ENCODE measurements at places on chromosomes 11 and 22. TPM values are rescaled to one million over a fixed set of nuclear protein-coding genes. Genes with fewer than 3 reads are reported as not detected.

The MS4A8 gene
- not detected for total RNA-seq

The ST14 gene
- total RNA-seq = not detected

The ROBO3 gene
- total RNA-seq = 14.1 TPM

- DNase-seq = no peak
These were observed 91.4 kb downstream of the NELL1 start for GRCh38 chr11:20760811-20761210.

DNA sequence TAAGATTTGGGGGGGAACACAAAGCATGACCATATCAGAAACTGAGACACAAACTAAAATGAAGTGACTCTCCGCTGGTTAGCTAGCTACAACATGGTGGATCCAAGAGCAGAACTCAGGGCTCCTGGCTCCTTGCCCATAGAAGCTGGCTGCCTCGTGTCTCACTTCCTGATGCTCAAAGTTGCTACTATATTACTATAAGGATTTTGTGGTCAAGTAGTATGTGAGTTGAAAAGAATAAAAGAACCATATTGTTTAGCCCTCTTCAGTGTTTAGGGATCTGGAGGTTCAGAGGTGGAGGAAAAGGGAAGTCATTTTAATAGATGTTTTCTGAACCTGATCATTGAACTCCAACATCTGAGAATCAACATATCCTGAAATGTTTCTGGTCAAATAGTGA, 16.9 kb upstream of the SIK2 start:
- no peak for DNase-seq

DNA sequence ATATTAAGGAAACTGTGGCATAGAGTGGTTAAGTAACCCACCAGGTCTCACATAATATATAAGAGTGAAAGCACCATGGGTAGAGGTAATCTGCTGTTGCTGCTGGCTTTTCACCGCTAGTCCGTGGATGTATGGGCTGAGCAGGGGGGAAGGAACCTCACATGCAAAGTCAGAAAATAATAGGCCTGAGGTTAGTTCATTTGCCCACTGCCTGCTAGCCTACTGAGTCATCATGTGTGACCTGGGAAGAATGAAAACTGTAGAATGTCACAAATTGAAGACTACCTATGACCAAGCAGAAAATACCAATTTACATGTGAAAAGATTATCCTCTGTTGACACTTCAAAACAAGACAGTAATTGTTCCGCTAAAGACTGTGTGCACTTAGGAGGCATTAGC, 560.1 kb upstream of the FAT3 start:
- DNase-seq = no peak

DNA sequence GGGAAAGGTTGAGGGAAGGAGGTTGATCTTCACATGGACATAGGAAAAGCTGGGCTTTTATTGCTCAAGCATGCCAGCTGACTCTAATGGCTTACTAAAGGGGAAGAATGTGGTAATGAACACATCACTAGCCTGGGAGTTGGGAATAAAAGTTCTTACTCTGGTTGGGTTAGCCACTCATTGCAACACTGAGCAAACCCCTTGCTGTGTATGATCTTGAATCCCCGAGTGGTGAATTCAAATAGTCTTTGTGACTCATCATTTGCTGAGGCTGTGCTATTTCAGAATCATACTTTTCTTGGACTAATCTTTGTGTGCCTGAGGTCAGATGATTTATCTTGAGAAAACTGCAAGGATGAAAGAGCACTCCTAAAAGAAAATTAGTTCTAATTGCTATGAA, 304.1 kb upstream of the ANO5 start:
- no peak for DNase-seq

GRCh38 chr22:44274918-44275630, 37.7 kb downstream of the SHISAL1 start:
- no peak for DNase-seq

DNA sequence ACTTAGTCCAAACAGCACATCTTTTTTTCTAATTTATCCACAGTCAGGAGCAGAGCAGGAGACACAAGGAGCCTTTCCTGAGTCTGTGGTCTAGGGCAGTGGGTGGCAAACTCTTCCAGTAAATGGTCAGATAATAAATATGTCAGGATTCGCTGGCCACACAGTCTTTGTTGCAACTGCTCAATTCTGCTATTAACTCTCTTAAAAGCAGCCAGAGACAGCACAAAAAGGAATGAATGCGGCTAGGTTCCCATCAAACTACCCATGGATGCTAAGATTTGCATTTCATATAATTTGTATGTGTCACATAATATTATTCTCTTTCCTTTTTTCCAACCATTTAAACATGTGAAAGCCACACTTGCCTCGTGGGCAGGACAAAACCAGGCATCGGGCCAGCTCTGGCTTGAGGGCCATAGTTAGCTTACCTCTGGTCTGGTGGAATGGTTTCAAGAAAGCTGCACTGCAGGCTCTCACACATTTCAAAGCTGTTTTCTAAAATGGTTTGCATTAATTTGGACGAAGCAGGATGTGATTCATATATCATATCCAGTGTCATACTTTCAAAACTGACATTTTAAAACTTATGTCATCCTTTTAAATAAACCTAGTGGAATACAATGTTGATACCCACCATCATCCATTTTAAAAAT, 64.7 kb upstream of the CD5 start:
- peak; percentile 30 for DNase-seq

DNA sequence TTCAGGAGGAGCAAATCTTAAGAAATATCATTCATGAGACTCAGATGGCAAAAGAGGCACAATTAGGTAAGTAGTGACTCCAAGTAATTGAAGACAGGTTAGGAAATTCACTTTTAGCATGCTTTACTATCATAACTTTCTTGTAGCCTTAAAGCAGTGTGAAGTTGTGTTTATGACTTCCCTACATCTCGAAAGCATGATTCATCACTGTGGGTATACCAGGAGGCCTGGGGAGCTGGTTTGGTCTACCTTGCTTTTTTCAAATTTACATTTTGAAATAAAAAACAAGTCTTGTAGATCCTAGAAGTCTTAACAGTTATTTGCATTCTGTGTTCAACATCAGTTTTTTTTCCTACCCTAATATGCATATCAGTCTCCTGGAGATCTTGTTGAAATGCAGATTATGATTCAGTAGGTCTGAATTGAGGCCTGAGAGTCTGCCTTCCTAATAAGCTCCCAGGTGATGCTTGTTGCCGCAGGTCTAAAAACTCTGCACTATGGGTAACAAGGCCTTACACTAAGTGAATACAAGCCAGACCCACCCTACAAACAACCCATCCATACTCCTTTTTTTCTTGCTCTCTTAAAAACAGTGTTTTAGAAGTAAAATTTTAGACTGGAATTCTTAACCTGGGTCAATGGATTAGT, 41.4 kb downstream of the TTC17 start:
- no peak for DNase-seq

DNA sequence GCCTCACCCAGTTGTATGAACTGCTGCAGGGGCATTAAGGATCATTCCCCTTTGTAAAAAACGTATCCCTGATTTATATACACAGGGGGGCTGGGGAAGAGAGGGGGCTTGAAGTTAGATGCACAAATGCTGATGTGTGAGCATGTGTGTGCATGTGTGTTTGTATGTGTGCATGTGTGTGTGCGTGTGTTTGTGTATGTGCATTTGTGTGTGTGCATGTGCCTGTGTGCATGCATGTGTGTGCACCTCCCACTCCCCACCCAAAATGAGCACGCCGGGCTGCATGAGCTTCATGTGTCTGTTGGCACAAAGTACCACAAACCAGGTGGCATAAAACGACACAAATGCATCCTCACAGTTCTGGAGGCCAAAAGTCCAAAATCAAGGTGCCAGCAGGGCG, 1315.2 kb downstream of the TBC1D22A start:
- no peak for DNase-seq

GRCh38 chr11:132358573-132358953, 988.1 kb downstream of the NTM start:
- DNase-seq = no peak

GRCh38 chr11:2664376-2664775, 35.4 kb downstream of the KCNQ1OT1 start:
- no peak for DNase-seq

- DNase-seq = no peak
These were observed 3.6 kb upstream of the APOBEC3A start for GRCh38 chr22:38953577-38954413.

DNA sequence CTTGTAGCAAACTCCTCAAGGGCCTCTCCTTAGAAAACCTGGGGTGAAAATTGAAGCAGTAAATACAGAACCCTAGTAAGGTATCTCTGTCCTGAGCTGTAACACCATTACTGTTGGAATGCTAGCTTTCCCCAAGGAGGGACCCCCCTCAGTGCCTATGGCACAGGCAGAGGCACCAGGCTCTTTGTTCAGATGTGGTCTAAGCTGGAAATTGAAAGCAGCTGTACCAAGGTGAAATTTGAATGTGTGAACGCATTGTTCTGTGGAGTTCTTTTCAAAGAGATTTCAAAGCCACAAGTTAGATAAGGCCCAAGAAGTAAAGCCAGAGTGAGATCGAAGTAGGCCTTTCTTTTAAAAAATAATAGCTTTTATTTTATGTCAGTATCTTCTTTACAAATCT, 71.9 kb upstream of the HORMAD2 start:
- no peak for DNase-seq

DNA sequence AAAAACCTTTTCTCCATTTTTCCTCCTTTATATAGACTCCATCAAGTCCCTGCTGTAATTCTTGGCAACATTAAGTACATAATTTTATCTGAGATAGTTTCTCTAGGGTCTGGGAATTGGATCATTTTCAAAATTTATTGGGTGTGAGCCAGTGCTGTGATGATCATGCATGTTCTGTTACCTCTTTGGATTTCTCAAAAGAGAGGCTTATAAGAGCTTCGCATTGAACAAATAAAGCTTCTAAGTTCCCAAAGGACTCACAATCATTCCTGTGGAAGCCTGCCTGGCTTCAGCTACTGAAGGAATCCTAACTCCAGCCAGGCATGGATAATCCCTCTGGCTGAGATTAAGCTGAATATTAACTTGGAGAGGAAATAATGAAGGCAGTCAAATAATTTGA, 208.5 kb downstream of the RAB38 start:
- no peak for DNase-seq

DNA sequence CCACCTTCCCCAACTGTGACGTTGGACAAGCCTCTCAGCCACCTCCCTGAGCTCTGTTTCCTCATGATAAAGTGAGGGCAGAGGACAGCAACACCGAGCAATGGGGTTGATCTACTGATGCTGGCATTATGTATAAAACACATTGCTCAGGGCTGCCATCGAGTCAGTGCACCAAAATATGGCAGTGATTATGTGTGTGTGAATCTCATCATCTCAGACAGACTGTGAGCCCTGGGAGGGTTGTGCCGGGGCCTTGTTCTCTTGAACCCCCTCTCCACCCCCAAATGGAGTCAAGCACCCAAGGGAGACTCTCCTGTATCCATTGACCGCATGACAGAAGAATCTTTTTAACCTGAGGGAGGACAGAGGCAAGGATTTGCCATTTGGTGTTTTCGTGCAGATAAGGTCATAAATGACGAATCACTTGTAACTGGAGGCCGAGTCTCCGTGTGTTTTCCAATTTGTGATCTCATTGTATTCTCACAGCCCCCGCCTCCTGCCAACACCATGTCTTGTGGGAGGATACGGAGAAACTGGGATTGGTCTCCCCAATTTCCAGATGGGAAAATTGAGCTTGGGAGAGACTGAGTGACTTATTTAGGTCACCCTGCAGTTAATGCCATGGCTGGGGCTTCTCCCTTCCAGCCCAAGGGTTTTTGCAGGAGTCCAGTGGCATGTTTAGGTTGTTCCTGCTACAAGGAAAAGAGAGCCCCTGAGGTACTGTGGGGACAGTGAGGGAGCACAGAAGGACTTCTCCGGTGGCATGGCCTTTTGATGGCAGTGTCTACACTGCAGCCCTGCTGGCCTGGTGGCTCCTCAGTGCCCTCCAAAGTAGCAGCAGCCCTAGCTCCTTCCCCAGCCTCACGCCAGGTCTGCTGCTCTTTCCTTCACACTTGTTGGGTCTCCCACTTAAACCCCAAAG, 52.4 kb downstream of the CHRDL2 start:
- DNase-seq = no peak

- no peak for DNase-seq
These were observed 267.6 kb upstream of the ARHGAP42 start for GRCh38 chr11:100419518-100419917.

GRCh38 chr22:45008186-45008681, 1.6 kb downstream of the PHF21B start:
- DNase-seq = peak; percentile 4

DNA sequence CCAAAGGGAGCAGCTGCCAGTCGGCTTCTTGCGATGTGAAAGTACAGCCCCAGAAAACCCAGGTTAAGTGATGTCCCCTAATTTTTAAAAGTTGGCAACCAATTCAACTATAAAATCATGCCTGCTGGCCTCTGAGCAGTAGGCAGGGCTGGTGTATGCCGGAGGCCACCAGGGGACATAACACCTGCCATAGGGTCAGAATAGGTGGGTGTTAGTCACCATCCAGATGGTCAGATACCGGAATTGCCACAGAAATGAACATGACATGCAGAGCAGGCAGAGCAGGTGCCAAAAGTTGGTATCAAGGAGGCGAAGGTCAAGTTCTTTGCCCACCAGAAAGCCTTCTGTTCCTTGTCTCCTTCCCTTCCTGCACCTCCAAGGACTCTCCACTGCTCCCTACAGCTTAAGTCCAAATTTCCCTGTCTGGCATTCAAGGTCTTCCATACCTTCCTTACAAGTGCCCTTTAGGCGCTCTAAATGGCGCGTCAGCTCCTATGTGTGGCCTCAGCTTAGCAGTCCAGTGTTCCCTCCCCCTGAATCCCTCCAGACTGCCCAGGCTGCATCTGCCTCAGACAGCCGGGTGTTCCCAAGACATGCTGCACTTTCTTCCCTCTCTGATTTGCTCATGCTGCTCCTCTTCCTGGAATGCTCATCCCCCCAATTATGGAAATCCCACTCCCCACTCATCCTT, 45.1 kb downstream of the PTPRJ start:
- peak; percentile 41 for DNase-seq

DNA sequence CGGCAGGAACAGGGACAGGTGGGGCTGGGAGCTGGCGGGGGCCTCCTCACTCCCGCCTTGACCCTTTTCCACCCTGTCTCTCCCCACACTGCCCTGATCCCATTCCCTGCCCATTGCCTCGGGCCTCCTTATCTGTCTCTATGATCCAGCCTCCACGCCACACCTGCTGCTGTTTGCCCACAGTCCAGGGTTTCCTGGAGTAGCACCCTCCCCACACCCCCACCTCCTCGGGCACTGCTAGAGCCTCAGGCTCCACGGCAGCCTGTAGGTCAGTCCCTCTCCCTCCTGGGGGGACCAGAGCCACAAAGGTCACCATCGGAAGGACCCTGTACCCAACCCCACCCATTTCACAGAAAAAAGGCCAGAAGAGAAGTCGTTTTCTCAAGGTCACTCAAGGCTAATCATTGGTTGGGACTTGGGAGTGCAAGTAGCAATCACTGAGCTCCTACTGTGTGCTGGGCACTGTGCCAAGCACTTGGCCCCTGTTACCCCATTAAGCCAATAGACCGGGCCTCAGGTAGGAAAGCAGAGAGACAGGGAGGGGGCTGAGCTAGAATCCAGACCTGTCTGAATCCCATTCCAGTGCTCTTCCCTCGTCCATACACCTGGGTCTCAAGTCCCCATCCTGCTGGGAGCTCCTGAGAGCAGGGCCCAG, 71.8 kb downstream of the PDE2A start:
- DNase-seq = peak; percentile 35

GRCh38 chr11:68842427-68843051, 823 bp upstream of the CPT1A start:
- no peak for DNase-seq

DNA sequence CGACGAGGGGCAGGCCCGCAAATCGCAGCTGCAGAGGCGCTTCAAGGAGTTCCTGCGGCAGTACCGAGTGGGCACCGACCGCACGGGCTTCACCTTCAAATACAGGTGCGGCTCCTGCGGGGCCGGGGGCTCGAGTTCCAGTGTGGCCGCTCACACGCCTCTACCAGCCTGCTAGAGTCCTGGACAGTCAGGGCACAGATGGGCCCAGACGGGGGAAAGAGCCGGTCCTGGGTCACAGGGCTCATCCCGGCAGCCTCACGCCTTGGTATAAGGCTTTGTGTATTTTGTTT, 506 bp downstream of the MCM5 start:
- no peak for DNase-seq

All from myocyte (in vitro differentiated cells).